ENCODE measurements at places on chromosomes 6 and 20.

- DNase-seq: no peak
Observed at GRCh38 chr6:69866351-69866769, at the start of gene COL19A1. Gene COL19A1, plus strand, starts transcription at chr6:69866556. Its CDS starts 13,012 bp downstream, at chr6:69879568.

- DNase-seq: no peak
Observed at GRCh38 chr6:27994616-27995015, 37.6 kb downstream of the OR2B6 start.

DNA sequence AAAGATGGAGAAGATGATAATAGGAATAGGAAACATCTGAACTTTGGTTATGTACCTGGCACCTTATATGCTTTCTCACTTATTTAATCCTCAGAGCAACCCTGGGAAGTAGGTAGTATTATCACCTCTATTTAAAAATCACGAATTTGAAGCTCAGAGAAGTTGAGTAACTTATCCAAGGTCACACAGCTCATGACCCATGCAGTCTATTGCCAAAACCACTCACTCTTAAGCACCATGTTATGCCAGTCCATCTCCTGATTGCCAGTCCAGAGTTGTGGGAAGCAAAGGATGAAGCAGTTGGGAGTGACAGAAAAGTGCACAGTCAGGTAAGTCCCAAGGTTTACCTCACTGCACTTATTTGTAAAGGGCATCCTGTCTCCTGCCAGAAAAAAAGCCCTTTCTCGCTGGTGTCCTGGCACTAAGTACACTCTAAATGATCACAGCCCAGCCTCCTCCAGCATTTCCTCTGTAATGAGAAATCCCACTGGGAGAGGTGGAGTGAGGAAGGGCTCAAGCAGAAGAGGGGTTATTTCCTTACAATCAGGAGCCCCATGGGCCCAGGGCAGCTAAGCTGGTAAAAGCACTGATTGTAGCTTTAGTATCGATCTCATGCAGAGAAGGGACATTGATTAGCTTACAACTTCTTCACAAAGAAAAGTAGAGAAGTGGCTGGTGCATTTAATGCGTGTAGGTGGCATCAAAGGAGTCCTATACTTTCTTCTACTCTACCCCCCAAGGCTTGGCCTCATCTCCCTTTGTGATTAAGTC, 21.3 kb upstream of the SCGN start:
- DNase-seq: no peak

- no peak for DNase-seq
Observed at GRCh38 chr20:16514140-16514539, 59.1 kb downstream of the KIF16B start.

DNA sequence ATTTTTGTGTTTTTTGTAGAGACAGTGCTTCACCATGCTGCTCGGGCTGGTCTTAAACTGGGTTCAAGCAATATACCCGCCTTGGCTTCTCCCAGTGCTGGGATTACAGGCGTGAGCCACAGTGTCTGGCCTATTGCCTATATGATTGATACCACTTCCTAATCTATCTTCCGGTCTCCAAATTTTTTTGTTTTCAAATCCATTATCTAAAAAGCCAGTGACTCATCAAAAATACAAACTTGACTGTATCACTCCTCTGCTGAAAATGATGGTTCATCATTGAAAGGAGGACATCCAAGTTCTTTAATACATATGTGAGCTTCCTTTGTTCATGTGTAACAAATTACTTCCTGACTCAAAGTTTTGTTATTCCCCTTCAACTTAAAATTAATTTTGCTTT, 35.5 kb downstream of the FAM8A1 start:
- no peak for DNase-seq

GRCh38 chr6:1792989-1793388, 183.3 kb downstream of the FOXC1 start:
- DNase-seq: no peak

DNA sequence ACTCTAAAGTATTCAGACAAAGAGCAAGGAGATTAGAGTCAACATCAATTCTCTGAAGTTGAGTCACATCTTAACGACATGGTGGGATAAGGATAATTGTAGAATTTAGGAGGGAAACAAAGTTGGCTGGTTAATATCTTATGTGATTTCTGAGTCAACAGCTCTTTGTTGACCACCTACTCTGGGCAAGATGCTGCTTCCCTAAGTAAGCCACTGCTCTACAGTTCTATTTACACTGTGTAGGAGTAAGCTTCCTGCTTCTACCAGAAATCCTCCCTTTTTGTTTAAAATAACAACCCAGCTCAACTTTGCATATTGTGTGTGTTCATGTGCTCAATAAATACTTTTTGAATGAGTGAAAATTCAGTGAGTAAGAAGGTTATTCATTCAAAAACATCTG, 3.1 kb downstream of the HS3ST5 start:
- no peak for DNase-seq
